ENCODE measurements at places on chromosomes 12 and 14.

- DNase-seq = no peak
Measured at GRCh38 chr12:116184763-116185162, 92.7 kb downstream of the MED13L start.

- DNase-seq = no peak
Measured at GRCh38 chr12:132491138-132491663, 1.2 kb downstream of the FBRSL1 start.

DNA sequence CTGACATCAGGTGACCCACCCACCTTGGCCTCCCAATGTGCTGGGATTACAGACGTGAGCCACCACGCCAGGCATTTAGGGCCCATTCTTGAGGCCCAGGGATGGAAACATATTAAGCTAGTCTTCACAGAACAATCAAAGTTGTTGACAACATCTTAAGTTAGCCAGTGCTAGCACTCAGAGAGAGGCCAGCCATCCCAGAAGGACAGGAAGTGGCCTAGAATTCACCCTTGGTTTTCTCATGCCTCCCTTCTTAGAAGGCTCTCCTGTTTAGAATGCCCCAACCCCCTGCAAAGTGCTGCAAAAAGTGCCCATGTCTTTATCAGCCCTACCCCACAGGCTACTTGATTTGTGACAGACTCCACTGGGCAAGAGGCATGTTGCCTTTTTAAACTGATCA lies 12.1 kb upstream of the OR6J1 start:
- DNase-seq = no peak

- DNase-seq = no peak
Measured at GRCh38 chr12:20211981-20212421, 156.3 kb upstream of the PDE3A start.

DNA sequence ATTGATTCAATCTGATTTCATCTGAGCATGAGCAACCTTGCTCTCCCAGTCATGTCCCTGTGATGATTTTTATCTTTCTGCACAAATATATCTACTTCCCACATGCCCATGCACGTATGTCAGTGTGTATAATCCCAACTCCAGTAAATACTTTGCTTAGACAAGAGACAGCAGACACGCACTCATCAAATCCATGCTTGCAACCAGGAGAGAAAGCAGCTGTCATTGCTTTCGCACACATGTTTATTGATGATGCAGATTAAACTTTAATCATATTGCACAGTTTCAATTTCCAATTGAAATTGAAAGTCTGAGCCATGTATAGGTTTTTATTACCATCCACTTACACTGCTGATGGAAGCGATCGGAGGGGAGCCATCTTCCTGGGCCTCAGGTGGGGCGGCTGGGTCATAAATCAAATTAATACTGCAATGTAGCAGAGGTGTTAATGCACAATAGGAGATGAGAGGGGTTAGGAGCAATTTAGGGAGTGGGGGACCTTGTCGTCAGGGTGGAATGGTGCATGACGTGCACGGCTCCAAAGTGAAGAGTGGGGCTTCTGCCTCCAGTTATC lies 68.6 kb upstream of the SRRM4 start:
- DNase-seq = no peak

DNA sequence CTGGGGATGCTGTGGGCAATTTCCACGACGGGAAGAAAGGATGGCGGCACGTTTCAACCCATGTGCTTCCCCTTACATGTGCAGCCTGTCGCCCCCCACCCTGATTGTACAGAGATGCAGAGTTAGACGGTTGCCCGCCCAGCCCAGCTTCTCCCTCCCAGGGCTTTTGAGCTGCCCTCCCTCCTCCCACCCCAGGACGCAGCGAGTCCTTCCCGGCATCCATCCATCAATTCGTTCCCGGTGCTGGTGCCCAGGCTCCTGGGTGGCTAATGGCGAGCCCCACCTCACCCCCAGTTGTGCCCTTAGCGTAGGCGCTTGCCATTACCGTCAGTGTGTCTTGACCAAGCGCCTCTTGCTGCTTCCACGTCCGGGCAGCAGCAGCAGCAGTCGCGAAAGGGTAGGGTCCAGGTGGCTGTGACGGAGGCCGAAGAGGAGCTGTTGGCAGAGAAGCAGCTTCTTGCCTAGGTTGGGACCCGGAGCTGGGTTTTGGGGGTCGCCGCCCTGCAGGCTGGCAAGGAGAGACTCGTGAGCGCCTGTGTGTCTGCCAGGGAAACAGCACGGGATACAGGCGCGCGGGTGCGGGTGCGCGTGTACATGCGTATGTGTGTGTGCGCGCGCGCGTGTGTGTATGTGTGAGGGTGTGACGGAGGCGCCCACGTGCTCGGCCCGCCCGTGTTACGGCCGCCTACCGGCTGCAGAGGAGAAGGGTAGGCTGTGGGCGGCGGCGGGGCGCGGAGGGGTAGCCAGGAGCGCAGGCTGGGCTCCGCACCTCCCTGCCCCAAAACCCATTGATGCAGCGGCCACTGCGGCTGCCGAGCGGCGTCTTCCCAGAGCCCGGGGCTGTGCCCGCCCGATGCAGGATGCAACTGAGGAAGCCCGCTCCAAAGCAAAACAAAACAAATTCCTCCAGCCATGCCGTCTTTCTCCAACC lies at the start of gene SLC6A15:
Gene SLC6A15, minus strand, starts transcription at position 602 of the 931 bp plus-strand sequence. CDS start 20,679 bp downstream, outside the sequence.
- DNase-seq = peak; percentile 70

DNA sequence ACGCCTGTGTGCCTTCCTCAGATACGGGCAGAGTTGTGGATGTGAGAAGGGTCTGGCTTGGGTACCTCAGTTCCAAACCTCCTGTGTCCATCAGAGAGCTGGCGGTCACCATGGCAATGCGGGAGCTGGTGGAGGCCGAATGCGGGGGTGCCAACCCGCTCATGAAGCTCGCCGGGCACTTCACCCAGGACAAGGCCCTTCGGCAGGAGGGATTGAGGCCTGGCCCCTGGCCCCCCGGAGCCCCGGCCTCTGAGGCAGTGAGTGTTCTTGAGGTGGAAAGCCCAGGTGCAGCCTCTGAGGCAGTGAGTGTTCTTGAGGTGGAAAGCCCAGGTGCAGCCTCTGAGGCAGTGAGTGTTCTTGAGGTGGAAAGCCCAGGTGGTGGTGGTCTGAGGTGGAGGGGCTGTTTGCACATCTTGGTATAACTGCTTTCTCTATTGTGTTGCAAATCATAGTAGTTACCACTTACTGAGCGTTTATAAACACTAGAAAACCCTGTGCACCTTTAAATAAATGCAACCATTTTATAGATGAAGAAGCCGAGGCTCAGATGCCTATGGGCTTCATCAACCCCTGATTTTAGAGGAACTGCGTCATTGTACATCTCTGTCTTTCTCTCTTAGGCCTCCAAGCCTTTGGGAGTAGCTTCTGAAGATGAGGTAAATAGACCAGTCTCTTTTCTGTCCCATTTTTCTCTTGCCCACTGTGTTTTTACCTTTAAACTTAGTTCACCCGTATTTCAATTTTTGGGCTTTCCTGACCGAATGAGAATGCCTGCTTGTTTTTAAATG lies 976 bp downstream of the PEX5 start:
- peak; percentile 39 for DNase-seq

GRCh38 chr14:70642303-70643235 lies 853 bp downstream of the TTC9 start:
- DNase-seq = no peak

DNA sequence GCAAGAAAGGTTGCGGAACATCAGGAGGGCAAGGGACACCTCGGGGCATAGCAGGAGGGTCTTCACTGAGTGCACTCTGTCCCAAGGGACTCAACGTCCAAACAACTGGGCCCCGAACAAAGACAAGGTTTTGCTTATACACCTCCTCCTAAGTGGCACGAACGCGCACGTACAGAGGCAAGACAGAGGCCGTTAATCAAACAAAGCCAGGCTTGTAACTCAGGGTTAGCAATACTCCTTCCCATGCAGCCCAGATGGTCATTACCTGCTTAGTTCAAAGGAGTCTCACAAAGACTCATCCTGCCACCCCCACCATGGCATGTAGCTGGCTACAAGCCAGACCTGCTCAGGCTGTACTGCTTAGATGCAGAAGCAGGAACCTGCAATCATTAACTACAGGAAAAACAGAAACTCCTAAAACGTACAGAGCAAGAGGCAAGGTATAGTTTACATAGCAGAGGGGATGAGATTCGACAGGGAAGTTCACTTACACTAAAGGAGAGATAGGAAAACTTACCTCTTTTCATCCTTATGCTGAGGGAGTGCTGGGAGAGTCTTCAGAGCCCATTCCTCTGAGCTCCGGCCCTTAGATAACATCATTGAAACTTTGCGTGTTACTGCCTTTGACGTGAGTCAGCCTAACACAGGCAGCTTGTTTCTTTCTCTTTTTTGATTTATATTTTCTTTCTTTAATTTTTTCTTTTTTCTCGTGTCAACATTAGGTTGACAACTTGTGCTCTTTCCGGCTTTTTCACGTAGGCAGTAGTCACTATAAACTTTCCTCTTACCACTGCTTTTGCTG lies 1319.1 kb downstream of the TMEM121 start:
- no peak for DNase-seq

Measured in hypothalamus (tissue), 51 donors.